ENCODE measurements at places on chromosomes 1 and 21.
A peak's percentile ranks its signal among the peaks of the same experiment; 100 is the strongest.

- DNase-seq = no peak
Observed at GRCh38 chr1:55194851-55195250, 20.3 kb downstream of the USP24 start.

- DNase-seq = no peak
Observed at GRCh38 chr1:208209896-208210589, 34.1 kb downstream of the PLXNA2 start.

- DNase-seq = no peak
Observed at GRCh38 chr1:87117761-87118368, 203.4 kb downstream of the HS2ST1 start.

- DNase-seq = no peak
Observed at GRCh38 chr1:231931846-231932454, 305.4 kb downstream of the DISC1 start.

DNA sequence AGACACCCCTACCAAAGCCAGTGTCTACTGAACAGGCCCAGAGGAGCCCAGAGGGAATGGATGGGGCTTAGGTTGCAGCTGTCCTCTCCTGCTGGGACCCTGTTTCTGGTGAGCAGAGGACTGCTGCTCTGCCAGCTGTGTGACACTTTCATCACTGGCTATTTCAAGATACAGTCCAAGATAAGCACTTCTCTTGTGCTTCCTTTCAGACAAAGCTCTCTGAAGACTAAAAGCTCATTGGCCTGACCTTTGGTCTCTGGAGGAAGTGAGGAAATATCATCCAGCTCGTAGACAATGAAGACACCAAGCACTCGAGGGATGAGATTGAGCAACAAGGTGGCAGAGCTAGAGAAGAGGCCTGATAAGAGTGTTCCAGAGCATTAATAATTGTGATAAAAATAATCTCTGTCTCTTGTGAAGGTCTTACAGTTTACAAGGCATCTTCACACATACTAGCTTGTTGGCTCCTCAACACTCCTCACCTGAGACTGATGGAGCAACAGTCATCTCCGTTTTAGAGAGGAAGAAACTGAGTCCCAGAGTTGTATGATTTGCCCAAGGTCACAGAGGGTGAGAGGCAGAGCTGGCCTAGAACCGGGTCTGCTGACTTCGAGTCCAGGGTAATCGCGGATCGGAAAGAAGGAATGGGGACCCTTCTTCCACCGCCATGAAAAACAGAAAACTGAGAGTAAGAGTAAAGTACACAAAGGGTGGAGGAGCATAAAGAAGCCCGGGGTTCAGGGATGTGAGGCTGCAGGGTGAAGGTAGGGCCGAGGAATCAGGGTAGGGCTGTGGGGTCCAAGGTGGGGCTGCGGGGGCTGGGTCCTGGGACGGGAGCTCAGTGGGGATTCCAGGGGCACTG is 666 bp downstream of the PAFAH2 start:
- no peak for DNase-seq

DNA sequence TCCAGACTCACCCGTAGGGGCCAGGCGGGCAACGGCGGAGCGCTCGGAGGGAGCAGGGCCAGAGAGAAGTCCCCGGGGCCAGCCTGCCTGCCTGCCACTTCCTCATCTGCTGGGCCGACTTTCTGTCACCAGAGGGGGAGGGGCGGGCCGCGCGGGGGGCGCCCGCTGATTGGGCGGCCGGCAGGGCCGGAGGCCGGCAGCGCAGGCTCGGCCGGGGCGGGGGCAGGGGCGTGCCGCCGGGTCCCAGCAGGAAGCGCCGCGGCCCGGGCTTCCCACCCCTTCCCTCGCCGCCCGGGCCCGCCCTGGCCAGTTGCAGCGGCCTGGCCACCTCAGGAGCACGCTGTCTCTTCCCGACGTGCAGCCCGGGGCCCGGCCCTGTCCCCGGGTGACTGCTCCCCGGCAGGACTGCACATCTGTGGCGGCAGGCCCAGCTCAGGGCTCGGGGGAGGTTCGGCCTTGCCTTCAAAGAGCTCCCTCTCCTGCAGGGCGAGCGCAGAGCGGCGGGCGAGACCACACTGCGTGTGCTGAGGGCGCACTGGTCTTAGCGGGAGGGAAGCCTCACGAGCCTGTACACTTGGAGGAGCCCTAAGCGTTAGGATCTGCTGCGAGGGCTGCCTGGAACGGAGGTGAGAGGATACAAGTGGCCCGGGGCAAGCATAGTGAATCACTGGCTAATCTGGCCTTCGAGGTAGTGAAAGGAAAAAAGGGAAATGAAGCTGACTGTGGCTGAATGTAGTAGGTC is at the start of gene ELOVL1:
Gene ELOVL1 (minus strand): TSS at position 108 of the 742 bp plus-strand sequence. CDS start 2,402 bp downstream, outside the sequence.
- DNase-seq = peak; percentile 90

GRCh38 chr1:30853350-30853749 is 55.2 kb downstream of the SDC3 start:
- no peak for DNase-seq
